Naive thymus-derived CD4-positive, alpha-beta T cell (primary cell): ENCODE measurements at places on chromosomes 13 and 19.
A peak's percentile ranks its signal among the peaks of the same experiment; 100 is the strongest.

DNA sequence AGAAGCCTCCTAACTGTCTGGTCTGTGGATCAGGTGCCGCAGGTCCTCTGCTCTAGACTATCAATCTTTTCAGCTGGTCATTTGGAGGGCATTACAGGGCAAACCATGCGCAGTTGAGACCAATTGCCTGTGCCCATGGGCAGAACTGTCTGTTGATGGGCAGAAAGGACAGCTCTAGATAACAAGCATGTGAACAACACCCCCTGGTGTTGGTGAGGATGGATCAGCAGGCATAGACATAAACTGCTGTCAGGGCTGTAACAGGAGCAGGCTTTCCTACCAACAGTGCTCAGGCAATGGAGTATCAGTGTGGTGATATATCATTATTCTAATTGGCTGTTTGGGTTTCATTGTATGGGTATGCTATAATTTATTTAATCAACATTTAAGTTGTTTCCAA is 104.7 kb upstream of the KL start:
- H3K27ac ChIP-seq, result no peak overlapping the region
- no peaks in the 10 kb centered on the region for H3K4me1 ChIP-seq

DNA sequence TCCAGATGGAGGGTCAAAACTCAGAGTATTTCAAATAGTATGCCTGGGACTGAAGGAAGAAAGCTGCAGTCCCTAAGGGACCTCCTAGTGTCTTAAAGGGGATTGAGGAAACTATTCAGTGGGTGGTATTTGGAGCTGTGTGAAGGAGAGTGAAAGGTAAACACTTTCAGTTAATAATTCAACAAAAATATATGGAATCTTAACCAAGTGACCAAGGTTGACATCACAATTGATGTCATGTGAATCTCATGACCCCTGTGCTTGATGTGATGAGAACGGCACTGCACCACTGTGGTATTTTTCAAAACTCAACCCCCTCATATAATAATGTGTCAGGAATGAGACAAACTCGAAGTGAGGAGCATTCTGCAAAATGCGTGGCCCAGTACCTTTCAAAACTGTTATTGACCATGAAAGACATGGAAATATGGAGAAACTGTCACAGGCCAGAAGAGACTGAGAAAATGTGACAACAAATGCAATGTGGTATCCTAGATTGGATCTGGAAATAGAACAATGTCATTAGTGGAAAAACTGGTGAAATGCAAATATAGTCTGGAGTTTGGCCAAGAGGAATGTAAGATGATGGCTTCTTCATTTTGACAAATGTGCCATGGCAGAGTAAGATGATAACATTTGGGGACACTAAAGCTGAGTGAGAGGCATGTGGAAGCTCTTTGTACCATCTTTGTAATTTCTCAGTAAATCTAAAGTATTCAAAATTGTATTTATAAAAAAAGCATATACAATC is 553.9 kb downstream of the RFC3 start:
- H3K27me3 ChIP-seq, result no peaks in the 10 kb centered on the region
- H3K4me3 ChIP-seq, result no peak overlapping the region
- DNase-seq, result no peak
- no peaks in the 10 kb centered on the region for H3K36me3 ChIP-seq
- no peaks in the 10 kb centered on the region for H3K4me1 ChIP-seq

- no peaks in the 10 kb centered on the region for H3K36me3 ChIP-seq
- peaks cover 13% of the 10 kb centered on the region for H3K4me1 ChIP-seq
- no peak for DNase-seq
- H3K4me3 ChIP-seq, result no peak overlapping the region
These were observed 19.4 kb downstream of the LAIR2 start for GRCh38 chr19:54521860-54522513.

DNA sequence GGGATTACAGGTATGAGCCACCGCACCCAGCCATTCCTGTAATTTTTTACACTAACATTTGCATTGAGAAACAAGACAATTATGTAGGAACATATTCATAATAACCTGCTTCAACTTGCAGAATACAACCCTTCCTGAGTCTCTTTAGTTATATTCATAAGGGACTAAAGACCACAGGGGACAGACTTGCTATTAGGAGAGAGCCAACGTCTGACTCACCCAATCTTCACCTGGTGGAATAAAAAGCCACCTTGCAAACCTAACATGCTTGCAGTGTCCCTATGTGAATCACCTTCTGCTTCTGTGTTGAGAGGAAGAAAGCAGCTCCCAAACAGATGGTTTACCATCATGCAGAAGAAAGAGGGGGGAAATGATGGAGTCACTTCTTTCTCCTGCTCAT is 456.1 kb downstream of the PCDH9 start:
- no peaks in the 10 kb centered on the region for H3K36me3 ChIP-seq
- DNase-seq, result no peak
- no peaks in the 10 kb centered on the region for H3K4me1 ChIP-seq
- H3K27ac ChIP-seq, result no peak overlapping the region
- H3K27me3 ChIP-seq, result no peaks in the 10 kb centered on the region
- H3K4me3 ChIP-seq, result no peak overlapping the region

GRCh38 chr19:3603121-3603811 is 3.4 kb downstream of the TBXA2R start:
- no peaks in the 10 kb centered on the region for H3K36me3 ChIP-seq
- H3K27me3 ChIP-seq, result no peaks in the 10 kb centered on the region
- H3K4me3 ChIP-seq, result no peak overlapping the region
- no peak overlapping the region for H3K27ac ChIP-seq
- peaks cover 19% of the 10 kb centered on the region for H3K4me1 ChIP-seq
- DNase-seq, result no peak

DNA sequence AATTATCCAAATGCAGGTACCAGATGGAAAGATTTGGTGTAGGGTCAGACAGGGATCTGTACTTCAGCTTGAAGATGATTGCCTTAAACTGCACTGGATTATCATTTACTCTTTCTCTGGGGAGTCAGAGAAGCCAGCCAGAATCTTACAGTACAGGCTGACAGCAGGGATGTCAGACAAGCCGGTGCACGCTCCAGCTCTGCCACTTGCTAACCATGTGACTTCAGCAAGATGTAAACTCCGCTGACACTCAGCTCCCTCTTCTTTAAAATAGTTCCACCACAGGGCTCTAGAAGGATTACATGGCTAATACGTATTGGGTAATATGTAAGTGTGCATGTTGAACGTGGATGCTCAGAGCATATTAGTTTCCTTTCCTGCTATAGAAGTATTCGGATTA is 251.4 kb upstream of the MAB21L1 start:
- DNase-seq, result no peak
- no peaks in the 10 kb centered on the region for H3K36me3 ChIP-seq
- H3K27ac ChIP-seq, result no peak overlapping the region
- H3K4me3 ChIP-seq, result no peak overlapping the region
- no peaks in the 10 kb centered on the region for H3K27me3 ChIP-seq
- H3K4me1 ChIP-seq, result no peaks in the 10 kb centered on the region

GRCh38 chr19:13762635-13763235 is 1.6 kb upstream of the MRI1 start:
- no peaks in the 10 kb centered on the region for H3K27me3 ChIP-seq
- H3K36me3 ChIP-seq, result peaks cover 41% of the 10 kb centered on the region
- no peak overlapping the region for H3K4me3 ChIP-seq
- no peak for DNase-seq
- H3K4me1 ChIP-seq, result no peaks in the 10 kb centered on the region
- H3K27ac ChIP-seq, result no peak overlapping the region

- H3K27me3 ChIP-seq, result no peaks in the 10 kb centered on the region
- H3K27ac ChIP-seq, result no peak overlapping the region
- DNase-seq, result no peak
- H3K36me3 ChIP-seq, result no peaks in the 10 kb centered on the region
These were observed 11.5 kb downstream of the OR7C2 start for GRCh38 chr19:14952767-14953166.

GRCh38 chr19:35546532-35546931 is 1.1 kb downstream of the TMEM147 start:
- no peak for DNase-seq
- peaks cover 20% of the 10 kb centered on the region for H3K36me3 ChIP-seq

GRCh38 chr13:84050536-84050935 is 168.3 kb upstream of the SLITRK1 start:
- no peak overlapping the region for H3K4me3 ChIP-seq
- no peaks in the 10 kb centered on the region for H3K27me3 ChIP-seq
- H3K36me3 ChIP-seq, result no peaks in the 10 kb centered on the region
- DNase-seq, result no peak
- no peaks in the 10 kb centered on the region for H3K4me1 ChIP-seq

GRCh38 chr13:23898101-23898500 is 799 bp upstream of the C1QTNF9B start:
- no peaks in the 10 kb centered on the region for H3K4me1 ChIP-seq
- H3K36me3 ChIP-seq, result no peaks in the 10 kb centered on the region
- H3K27me3 ChIP-seq, result no peaks in the 10 kb centered on the region
- no peak for DNase-seq
- no peak overlapping the region for H3K4me3 ChIP-seq

- H3K4me3 ChIP-seq, result peak overlapping the region; percentile 77
- no peaks in the 10 kb centered on the region for H3K36me3 ChIP-seq
- peaks cover 15% of the 10 kb centered on the region for H3K4me1 ChIP-seq
- H3K27ac ChIP-seq, result peak overlapping the region; percentile 94
- DNase-seq, result no peak
These were observed 702 bp upstream of the EPSTI1 start for GRCh38 chr13:42992764-42993122.

- H3K4me3 ChIP-seq, result no peak overlapping the region
- H3K4me1 ChIP-seq, result no peaks in the 10 kb centered on the region
- H3K27me3 ChIP-seq, result peaks cover 2% of the 10 kb centered on the region
These were observed 44.1 kb upstream of the ZNF780A start for GRCh38 chr19:40134866-40135265.
